ENCODE measurements at places on chromosomes 6 and 20. TPM values are rescaled to one million over a fixed set of nuclear protein-coding genes. Genes with fewer than 3 reads are reported as not detected.

Gene RNF39
- 2.0 TPM for polyA plus RNA-seq

DNA sequence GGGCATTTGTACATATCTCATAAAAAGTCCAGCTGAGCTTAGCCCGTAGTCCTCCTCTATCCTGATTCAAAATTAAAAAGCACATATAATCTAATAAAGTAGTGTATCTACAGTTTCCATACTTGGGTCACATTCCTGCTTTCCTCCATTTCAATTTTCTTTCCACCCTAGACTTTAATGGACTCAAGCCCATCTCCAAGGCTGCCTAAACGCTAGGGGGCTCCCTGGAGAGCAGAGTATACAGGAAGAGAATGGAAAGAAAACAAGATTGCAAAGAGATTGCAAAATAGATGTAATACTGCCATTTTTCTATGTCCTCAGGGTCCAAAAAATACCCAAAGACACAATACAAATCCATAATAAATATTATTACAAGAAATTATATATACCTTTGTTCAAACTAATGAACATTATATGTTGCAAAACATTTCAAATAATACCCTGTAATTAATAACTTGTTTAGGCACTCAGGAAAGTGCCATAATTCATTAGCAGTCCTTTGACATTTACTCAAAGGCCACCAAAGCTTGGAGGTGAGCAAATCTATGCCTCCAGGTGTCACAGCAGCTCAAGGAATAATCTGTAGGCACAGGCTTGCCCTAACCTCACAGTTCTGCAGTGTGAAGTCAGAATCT, 2.4 kb upstream of the MCM3 start:
- DNase-seq = peak; percentile 63

DNA sequence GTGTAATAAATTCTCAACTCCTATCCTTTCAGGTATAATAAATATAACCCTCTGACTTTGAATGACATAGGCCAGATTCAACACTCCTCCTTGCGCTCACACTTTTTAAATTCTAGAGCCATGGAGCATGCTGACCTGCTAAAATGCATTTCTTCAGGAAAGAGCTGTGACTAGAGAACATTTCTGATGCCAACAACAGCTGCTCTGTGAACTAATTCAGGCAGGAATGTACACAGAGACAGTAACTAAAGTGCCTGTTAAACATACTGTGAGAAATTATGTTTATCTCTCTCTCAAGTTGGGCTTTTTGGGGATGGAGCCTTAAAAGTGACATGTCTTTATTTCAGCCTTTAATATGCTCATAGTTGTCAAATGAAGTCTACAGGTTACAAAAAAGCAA, 8.3 kb downstream of the NHSL1 start:
- no peak for DNase-seq

Gene FGD2
- polyA plus RNA-seq = 2.5 TPM

GRCh38 chr6:90175627-90176538, 120.8 kb downstream of the BACH2 start:
- DNase-seq = no peak

- peak; percentile 86 for DNase-seq
Observed at GRCh38 chr20:63858393-63859165, 2.7 kb upstream of the ABHD16B start.

DNA sequence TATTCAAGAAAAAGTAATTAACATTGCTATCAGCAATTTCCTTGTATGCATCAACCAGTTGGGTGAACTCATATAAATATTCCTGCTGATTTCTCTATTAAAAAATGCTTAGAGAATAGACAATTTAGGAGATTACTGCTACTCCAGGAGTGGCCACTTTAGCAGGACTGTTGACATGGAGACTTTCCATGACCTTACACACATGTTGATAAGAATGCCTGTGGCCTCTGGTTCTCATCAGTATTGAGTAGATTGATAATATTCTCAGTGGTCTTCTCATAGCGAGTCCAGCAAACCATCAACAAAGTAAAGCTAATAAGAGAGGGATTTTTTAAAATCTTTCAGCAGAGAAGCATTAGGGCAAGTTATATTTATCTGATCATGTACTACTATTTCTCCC, 208.4 kb upstream of the MARCKS start:
- DNase-seq = no peak

Gene LY6G5B
- polyA plus RNA-seq = 31.1 TPM

DNA sequence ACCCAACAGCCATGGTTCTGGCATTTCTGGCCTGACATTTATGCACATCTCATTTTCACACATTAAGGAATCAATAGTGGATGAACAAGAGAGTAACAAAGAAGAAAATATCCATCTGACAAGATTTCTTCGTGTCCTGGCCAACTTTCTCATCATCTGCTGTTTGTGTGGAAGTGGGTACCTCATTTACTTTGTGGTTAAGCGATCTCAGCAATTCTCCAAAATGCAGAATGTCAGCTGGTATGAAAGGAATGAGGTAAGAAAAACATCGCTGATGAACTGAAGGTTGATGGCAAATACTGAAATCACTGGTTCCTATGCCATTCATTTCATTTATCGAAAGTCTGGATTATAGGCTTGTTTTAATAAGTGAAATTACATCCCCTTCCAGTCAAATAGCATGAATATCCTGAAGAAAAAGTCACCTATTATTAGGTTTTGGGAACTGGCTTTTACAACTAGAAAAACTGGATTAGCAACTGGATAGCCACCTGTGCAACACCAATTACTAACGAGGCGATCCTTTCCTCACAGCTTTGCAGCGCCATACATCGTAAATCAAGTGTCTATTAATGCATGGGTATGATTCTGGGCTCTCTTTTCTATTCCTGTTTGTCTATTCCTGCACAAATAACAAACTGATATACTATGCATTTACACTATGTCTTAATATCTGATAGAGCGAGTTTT, 50.2 kb upstream of the NOP56 start:
- DNase-seq = peak; percentile 11

- no peak for DNase-seq
Observed at GRCh38 chr6:109672175-109672574, 18.8 kb downstream of the AK9 start.

Gene EYA4
- polyA plus RNA-seq = 15.3 TPM

DNA sequence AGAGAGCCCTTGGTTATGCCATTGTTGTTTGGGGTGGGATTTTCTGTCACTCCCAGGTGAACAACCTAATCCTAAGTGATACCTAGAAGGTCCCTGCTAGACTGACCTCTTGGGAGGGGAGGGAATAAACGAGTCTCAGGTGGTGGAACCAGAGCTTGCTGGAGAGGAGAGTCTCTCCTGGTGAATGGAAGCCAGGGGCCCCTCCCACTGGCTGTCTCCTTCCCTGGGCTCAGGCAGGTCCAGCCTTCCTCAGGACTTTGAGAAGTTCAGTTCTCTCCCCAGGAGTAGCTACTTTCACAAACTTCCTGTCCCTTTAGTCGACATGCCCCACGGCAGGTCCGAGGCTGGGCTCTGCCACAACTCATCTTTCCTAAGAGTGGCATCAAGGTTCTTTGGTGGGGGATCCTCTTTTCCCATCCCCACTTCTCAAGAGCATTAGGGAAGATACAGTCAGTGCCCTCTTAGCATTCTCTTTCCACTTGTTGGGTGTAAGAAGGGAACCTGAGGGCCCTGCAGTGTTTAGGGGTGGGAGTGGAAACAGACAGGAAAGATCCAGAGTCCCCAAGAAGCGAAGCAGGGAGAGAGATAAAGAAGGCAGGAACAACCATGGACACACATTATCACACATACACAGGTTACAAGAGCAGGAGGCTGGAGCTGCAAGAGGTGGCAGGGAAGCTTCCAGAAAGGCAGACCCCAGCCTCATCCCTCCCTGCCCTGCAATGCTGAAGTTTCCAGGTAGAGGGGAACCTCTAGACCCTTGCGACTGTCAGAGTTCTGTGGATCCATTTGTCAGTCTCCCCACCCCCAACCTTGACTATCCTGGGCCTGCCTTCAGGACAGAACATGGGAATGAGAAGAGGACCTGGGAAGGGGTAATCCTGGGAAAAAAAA, 900 bp upstream of the GLP1R start:
- no peak for DNase-seq

Gene CLIC1
- polyA plus RNA-seq = 268 TPM
